Glutamatergic neuron (in vitro differentiated cells): ENCODE measurements at places on chromosomes 6 and 20. TPM values are rescaled to one million over a fixed set of nuclear protein-coding genes. Genes with fewer than 3 reads are reported as not detected.

GRCh38 chr20:59633656-59634251 is 29.4 kb downstream of the PHACTR3 start:
- no peak for DNase-seq

- no peak for DNase-seq
Observed at GRCh38 chr6:166599205-166599604, 12.7 kb upstream of the RAMACL start.

GRCh38 chr6:74936886-74937285 is 269.0 kb downstream of the COL12A1 start:
- DNase-seq: no peak

GTPBP2 gene
- 114 TPM for total RNA-seq

GRCh38 chr6:117072781-117073180 is 192.6 kb upstream of the VGLL2 start:
- no peak for DNase-seq

- DNase-seq: no peak
Observed at GRCh38 chr6:35534407-35535170, 21.9 kb upstream of the TULP1 start.

- peak; percentile 88 for DNase-seq
Observed at GRCh38 chr6:42166444-42167141, 6.6 kb upstream of the GUCA1A start.

DNA sequence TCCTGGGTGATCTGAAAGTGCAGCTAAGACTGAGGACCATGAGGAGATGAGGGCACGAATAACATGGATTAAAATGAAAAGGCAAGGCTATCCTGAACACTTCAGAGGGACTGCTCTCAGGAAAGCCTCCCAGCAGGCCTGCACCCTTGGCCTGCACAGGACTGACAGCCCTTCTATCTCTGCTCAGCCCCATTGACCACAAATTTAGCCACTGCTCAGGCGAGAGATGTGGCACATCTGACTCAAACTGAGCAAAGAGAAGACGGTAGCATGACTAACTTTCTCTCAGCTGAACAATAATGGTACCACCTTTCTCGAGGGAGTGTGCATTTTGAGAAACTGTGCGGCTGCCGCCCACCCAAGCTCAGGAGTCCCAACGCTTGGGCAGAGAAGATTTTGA is 257.5 kb downstream of the ADGB start:
- DNase-seq: no peak

DNA sequence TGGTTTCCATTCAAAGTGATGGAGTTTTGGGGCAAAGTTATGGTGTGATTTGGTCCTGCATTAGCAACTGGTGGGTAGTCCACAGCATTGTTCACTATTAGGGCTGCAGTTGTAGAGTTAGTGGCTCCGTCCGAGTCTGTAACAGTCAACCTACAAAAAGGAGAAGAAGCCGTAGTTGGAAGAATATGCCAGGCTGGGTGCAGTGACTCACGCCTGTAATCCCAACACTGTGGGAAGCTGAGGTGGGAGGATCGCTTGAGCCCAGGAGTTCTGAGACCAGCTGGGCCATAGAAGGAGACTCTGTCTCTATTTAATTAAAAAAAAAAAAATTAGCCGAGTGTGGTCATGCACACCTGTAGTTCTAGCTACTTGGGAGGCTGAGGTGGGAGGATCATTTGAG is 69.5 kb downstream of the KIAA0319 start:
- DNase-seq: no peak

PNLDC1 gene
- not detected for total RNA-seq

METTL24 gene
- total RNA-seq: 1.5 TPM

GRCh38 chr20:45010399-45010828 is 44.1 kb downstream of the STK4 start:
- no peak for DNase-seq

LPA gene
- 1.9 TPM for total RNA-seq

- DNase-seq: no peak
Observed at GRCh38 chr6:165632194-165632593, 30.8 kb downstream of the PDE10A start.

DNA sequence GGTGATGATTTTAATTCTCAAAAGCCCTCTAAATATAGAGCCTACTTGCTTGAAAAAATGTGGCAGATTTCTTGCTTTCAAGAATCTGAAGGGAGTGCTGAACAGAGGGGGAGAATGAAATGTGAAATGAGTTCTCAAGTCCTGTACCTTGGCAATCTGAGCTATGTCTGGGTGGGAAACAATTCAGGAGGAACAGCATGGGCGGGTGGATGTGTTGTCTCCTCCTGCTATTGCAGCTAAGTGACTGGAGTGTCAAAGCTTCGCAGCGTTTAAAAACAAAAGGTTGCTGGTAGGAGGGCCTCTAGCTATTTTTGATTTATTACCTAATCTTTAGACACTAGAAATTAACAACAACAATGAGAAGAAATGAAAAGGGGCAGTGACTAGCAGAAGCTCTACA is 102.5 kb upstream of the ARG1 start:
- no peak for DNase-seq

DNA sequence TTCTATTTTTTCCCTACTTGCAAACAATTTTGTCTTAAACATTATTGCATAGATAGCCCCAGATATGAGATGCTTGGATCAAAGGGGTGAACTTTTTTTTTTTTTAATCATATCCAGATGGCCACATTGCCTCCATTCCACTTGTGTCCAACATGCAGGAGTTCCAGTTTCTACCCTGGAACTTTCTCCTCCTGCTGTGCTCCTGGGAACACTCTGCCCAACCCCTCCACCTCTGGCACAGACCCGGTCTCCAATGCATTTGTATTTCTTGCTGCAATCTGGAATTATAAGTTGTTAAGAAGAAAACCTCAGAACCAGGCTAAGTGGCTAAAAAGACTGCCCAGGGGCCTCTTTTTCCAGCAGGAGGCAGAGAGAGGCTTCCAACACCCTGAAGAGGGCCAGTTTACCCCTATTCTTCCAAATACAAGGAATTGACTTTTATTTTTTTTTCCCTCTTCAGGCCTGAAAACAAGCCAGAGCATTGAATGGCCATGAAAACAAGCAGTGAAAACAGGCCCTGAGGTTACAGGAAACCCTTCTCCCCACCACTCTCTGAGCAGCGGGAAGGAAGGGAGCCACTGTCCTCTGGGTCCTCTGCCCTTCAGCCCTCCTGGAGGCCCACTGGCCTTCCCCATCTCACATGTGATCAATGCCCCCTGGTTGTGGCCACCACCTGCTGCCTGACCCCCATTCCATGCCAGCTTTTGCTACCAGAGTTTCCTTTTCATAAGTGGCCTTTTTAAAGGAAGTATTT is 44.3 kb downstream of the PDYN start:
- no peak for DNase-seq

DNA sequence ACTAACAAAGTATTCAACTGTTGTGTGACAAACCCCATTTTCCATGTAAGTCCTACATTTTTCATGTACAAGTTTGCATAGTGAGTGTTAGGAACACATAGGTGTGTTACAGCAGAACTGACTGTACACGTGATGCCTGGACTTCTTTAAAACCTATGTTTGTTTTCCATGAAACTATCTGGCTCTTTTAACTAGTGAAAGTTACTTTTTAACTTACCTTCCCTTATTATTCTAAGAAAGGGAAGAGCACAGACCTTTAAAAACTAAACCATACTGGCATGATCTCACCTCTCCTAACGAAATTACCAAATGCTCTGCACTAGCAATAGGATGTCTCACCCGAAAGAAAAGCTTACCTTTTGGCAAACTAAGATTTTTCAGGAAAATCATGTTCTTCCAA is 87.8 kb downstream of the CENPW start:
- no peak for DNase-seq

GRM1 gene
- total RNA-seq: 0.17 TPM

SLC2A4RG gene
- total RNA-seq: 47.9 TPM

DNA sequence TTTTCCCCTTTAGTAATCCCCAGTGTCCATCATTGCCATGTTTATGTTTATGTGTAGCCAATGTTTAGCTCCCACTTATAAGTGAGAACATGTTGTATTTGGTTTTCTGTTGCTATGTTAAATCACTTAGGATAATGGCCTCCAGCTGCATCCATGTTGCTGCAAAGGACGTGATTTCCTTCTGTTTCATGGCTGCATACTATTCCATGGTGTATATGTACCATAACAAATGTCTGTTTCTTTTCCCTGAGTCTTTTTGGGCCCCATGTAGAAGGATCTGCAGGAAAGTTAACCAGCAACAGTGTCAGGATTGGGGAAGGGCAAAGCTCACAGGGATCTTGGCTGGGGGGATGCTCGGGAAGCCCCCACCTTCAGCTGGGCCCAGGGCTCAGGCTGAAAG is 64.3 kb upstream of the SULF2 start:
- DNase-seq: no peak
